ENCODE measurements at places on chromosomes 4 and X. TPM values are rescaled to one million over a fixed set of nuclear protein-coding genes. Genes with fewer than 3 reads are reported as not detected.

Gene RPS6KA6
- 4.0 TPM for total RNA-seq

Gene PAGE5
- total RNA-seq = not detected

Gene BEX2
- 4.3 TPM for total RNA-seq

Gene VCX3A
- total RNA-seq = not detected

Gene SLC7A11
- 46.3 TPM for total RNA-seq

Gene BANK1
- 1.8 TPM for total RNA-seq

Gene DGKK
- not detected for total RNA-seq

Gene TASL
- not detected for total RNA-seq

Gene C4orf51
- total RNA-seq = not detected

Gene ASB5
- 0.29 TPM for total RNA-seq

Gene FDCSP
- not detected for total RNA-seq

Gene ZNF711
- 1.5 TPM for total RNA-seq

Gene ADAM29
- total RNA-seq = not detected

Gene PRR32
- not detected for total RNA-seq

Gene CXorf49
- total RNA-seq = not detected

Gene OTUD4
- total RNA-seq = 22.8 TPM

Gene MTM1
- 11.8 TPM for total RNA-seq

Gene ABCG2
- 0.59 TPM for total RNA-seq

Gene PHEX
- 0.88 TPM for total RNA-seq

Gene GAGE1
- not detected for total RNA-seq

Gene SNCA
- total RNA-seq = 0.29 TPM

Gene WNK3
- 1.1 TPM for total RNA-seq

Gene CXorf58
- not detected for total RNA-seq

Gene OPRPN
- total RNA-seq = not detected

Gene VSIG4
- total RNA-seq = 0.72 TPM

Gene RAB39B
- total RNA-seq = 0.36 TPM

Gene LIMCH1
- 9.0 TPM for total RNA-seq

Gene HMX1
- not detected for total RNA-seq

Gene CLGN
- 0.72 TPM for total RNA-seq

Gene ZNF630
- 2.1 TPM for total RNA-seq

Gene TMEM156
- total RNA-seq = not detected

Data from osteoblast (primary cell).